Urinary bladder (tissue), 4 donors: ENCODE measurements at places on chromosomes 2 and 18. TPM values are rescaled to one million over a fixed set of nuclear protein-coding genes. Genes with fewer than 3 reads are reported as not detected.

The STAT4 gene
- polyA plus RNA-seq, result 0.80 TPM

DNA sequence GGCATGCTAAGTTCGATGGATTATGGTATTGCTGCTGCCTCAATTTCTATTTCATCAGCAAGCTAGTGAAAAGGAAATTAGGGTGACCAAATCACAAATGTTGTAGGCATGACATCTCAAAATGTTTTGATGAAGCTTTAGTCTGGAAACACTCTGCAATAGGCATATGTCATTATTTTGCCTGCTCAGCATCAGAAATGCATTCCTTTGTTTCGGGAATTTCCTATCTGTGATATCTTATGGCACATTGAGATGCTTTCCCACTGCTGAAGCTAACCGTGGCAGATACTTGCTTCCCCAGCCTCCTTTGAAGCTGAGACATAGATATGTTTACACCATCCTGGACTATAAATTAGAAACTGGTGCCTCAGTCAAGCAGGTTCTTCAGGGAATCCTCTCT lies 119.7 kb downstream of the CDC42EP3 start:
- DNase-seq, result no peak

DNA sequence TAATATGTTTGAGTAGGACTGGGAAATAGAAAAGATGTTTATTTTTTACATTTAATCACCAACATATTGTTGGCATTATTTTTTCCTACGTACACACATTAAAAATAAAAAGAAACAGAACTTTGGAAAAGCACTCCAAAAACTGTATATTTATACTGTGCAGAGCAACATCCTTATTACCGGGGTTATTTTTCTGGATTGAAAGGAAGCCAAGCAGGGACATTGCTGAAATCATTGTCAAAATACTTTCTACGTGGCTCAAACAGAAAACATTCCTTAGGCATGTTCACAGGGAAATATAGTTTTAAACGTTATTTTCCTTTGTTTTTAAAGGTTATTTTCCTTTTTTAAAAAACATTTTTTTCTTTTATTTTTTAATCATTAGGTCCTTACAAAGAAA lies 315.0 kb upstream of the SMIM21 start:
- DNase-seq, result no peak

DNA sequence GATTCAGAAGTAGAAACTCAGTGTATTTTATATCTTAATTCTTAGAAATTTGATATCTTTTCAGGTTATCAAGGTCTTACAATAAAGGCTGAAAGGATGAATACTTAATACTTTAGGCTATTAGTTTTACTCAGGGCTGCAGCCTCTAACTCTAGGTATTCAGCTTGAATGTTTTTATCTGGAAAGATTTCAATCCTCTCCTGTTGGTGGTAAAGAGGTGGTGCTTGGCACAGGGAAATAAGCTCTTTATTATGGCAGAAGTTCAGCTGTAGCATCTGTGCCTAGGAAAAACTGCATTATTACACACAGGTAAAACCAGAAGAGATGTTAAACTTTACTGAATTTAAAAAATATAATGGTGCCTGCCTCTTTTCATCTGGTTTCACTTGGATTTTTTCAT lies 11.1 kb downstream of the ACVR2A start:
- no peak for DNase-seq

The RFTN2 gene
- polyA plus RNA-seq, result 4.0 TPM

- peak; percentile 66 for DNase-seq
Measured at GRCh38 chr2:28716265-28716865, 35.3 kb upstream of the PPP1CB start.

DNA sequence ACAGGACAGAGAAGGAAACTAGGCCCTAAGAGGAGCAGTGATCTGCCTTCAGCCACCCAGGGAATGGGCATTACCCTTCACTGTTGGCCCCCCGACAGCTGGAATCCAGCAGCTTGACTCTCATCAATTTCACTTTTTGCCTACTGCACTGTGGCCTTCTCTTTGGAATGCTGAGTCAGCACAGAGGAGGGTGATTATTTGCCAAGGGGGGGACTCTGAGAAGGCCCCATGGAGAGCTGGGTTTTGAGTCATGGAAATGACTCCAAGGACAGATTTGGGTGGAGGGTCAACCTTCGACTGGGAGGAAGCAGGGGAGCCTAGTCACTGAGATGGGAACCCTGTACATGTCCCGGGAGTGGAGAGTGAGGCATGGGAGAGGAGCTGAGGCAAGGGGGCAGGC lies 38.1 kb upstream of the NTSR2 start:
- DNase-seq, result no peak
